ENCODE measurements at places on chromosomes 7 and 10.

- ATAC-seq = no peak
Measured at GRCh38 chr7:87774690-87775089, 101.5 kb downstream of the SLC25A40 start.

- peak; percentile 95 for ATAC-seq
Measured at GRCh38 chr10:12333380-12334185, 15.8 kb upstream of the CAMK1D start.

GRCh38 chr10:47092831-47093230, 181.6 kb downstream of the PTPN20 start:
- ATAC-seq = no peak

GRCh38 chr7:105707967-105708762, 126.9 kb upstream of the EFCAB10 start:
- ATAC-seq = no peak

GRCh38 chr10:101693651-101693977, 1.4 kb downstream of the FBXW4 start:
- ATAC-seq = no peak

GRCh38 chr10:119301397-119301796, 94.0 kb downstream of the GRK5 start:
- ATAC-seq = peak; percentile 24

- ATAC-seq = no peak
Measured at GRCh38 chr7:30352169-30352568, 67.8 kb downstream of the ZNRF2 start.

DNA sequence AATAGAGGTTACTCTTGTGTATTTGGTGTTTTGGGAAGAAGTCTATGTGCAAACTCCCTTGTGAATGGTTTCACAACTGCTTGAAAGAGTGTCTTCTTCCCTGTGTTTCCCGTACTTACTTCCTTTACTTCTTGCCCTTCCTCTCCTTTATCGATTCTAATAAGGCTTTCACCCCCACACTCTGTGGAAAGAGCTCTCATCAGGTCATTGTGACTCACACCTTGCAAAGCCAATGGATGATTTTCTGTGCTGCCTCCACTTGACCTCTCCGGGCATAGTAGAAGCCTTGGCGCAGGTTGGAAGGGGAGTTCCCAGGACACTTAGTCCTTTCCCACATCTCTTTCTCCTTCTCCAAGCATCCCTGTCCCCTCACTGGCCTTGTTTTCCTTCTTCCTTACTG, 6.2 kb upstream of the TSPAN15 start:
- ATAC-seq = no peak

DNA sequence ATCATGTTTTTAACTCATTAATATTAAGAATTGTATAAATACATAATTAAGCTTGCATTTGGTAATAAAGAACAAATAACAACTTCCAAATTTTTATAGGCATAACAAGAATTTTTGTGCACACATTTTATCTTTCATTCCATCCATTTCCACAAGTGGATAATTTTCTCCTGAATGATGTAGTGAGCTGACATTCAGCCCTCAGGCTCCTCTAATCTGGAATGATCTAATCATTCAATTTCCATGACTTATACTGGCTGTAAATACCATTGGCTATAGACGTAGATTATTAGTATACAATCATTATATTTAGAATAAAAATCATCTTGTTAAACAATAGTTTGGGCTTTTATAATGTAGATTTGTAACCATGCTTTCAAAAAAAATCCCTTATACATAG, 287.2 kb upstream of the GHITM start:
- ATAC-seq = no peak

GRCh38 chr10:79385804-79386531, 38.7 kb downstream of the PPIF start:
- no peak for ATAC-seq

- no peak for ATAC-seq
Measured at GRCh38 chr10:96118604-96119450, 11.3 kb upstream of the ZNF518A start.

DNA sequence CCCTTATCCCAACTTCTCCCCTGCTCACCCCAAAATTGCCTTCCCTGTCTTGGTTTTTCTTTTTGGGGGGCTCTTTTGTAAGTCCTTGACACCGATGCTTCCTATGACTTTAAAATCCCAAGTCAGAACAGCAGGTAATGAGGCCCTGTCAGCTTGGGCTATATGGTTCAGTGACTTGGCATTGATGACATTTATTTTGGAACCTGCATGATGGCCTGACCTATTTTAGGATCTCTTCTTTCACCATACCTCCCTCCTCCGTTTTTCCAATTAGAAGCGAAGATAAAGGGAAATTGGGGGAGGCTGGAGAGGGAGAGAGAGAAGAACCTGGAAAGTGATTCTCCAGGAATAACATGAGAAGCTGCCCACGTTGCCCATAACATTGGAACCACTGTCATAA, 424.9 kb upstream of the AUTS2 start:
- ATAC-seq = no peak

- no peak for ATAC-seq
Measured at GRCh38 chr7:29810297-29810696, 4.0 kb downstream of the WIPF3 start.

DNA sequence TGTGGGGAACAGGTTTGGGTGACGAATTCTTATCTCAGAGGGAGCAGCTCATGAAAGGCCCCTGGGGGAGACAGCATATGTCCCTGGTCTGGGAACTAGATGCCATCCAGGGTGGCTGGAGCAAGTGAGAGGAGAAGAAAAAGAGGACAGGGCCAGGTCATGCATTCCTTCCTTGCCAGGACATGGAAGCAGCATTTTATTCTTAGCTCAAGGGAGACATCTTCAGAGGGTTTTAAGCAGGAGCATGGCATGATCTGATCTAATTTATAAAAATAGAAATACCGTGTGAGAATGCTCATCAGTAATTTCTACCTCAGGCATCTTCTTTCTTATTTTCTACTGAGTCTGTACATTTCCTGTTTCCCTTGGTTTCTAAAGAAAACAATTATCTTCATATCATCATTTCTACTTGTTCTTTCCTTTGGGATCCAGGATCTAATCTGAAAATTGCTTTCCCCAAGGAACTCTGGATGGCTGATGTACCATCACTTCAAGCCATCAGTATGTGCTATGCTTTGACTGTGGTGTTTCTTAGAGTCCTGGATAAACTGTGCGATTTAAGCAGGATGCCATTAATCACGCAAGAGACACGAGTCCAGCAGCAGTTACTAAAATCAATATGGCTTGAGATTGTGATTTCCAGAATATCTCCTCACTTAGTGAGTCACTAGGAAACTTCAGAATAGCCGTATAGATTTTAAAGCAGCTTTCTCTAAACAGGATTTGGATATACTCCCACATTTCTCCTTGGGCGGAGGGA, 386.2 kb downstream of the GALNT17 start:
- ATAC-seq = no peak

- no peak for ATAC-seq
Measured at GRCh38 chr7:68488341-68489060, 1109.8 kb upstream of the AUTS2 start.

DNA sequence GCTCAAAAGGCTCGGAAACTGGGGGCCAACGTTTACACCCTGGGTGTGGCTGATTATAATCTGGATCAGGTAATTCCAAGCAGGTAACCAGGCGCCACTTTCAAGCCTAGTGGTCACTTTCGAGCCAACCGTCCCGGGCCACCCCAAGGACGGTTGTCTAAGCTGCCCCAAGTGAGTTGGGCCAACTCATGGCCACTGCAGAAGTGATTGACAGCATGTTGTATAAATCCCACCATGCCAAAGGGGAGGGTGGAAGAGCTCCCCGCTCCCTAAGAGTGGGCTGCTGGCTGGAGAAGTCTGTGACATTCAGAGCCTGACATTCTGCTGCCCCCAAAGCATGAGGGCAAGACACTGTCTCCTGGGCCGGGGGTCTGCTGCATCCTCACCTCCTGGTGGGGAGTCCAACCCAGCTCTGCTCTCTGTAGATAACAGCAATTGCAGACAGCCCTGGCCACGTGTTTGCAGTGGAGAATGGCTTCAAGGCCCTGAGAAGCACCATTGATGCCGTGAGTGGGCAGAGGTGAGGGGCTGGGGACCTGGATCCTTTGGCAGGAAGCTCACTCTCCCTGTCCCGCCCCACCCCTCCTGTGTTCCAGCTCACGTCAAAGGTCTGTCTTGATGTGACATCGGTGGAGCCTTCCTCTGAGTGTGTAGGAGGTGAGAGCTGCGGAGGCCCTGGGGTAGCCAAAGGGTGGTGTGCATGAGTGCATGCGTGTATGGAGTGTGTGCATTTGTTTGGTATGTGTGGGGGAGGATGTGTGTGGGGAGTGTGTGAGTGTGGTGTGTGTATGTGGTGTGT, 10.8 kb downstream of the ANTXRL start:
- no peak for ATAC-seq

DNA sequence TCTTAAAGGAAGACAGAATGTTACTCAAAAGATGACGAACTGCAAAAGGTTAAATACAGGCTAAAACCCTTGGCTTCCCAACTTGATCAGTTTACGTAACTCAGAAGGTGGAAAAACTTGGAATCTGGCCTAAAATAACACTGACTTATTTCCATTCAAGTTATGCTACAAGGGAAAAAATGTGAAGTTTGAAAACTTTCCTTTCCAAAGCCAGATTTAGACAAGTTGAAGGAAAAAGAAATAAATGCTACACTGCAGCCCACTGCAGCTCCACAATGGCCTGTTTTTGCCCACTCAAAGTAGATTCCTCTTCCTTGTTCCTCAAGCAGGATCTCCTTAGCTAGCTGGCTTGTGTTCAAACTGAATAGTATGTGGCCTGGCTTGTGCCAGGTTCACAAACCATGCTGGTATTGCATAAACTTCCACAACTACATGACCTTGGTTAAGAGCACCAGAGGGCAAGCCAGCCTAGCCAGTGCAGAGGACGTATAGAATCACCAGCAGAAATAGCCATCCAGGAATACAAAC, 166.2 kb downstream of the CPEB3 start:
- peak; percentile 80 for ATAC-seq

- no peak for ATAC-seq
Measured at GRCh38 chr7:31478721-31479120, 35.2 kb upstream of the ITPRID1 start.

DNA sequence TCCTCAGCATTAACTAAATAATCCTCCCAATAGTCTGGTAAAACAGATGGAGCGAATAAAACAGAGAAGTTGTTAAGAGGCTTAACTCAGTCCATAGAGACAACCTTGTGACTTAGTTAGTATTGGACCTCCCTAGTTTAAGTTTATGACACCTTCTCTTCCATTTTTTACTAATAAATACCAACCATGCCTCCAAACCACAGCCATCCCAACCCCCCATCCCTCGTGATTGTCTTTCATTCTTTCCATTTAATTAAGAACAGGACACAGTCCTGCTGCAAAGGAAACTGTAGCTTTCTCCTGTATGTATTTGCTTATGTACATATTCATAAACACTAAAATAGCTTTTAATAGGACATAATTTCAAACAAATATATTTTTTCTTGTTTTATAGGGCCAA, 238.2 kb downstream of the SEMA3D start:
- ATAC-seq = no peak

GRCh38 chr7:35695473-35695850, 527 bp upstream of the HERPUD2 start:
- no peak for ATAC-seq

GRCh38 chr7:37448011-37448635, 541 bp downstream of the ELMO1 start:
- peak; percentile 16 for ATAC-seq

- ATAC-seq = no peak
Measured at GRCh38 chr10:125258676-125259075, 98.3 kb upstream of the CTBP2 start.

- ATAC-seq = peak; percentile 18
Measured at GRCh38 chr7:66629222-66630062, 761 bp downstream of the KCTD7 start.

GRCh38 chr10:386771-387592, 251.7 kb downstream of the ZMYND11 start:
- peak; percentile 30 for ATAC-seq

DNA sequence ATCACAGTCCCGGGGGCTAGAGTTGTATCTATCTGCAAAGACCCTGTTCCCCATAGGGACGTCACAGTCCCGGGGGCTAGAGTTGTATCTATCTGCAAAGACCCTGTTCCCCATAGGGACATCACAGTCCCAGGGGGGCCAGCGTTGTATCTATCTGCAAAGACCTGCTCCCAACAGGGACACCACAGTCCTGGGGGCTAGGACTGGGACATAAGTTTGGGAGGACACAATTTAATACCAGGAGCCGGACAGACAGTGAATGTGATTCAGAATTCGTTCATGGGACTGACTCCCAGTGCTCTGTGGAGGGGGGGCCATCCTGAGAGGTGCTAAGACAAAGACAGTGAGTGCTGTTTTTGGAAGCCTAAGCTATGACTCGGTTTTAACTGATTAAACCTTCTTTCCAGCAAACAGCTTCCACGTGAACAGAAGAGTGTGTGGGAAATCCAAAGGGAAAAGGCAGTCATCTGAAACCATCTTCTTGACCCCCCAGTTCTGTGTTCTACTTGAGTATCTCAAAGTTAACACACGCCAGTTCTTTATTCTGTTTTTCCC, 153.0 kb downstream of the DIP2C start:
- ATAC-seq = no peak

GRCh38 chr7:42235741-42236161, 1.3 kb downstream of the GLI3 start:
- ATAC-seq = no peak

- ATAC-seq = no peak
Measured at GRCh38 chr10:48336978-48337599, 30.6 kb downstream of the MAPK8 start.

DNA sequence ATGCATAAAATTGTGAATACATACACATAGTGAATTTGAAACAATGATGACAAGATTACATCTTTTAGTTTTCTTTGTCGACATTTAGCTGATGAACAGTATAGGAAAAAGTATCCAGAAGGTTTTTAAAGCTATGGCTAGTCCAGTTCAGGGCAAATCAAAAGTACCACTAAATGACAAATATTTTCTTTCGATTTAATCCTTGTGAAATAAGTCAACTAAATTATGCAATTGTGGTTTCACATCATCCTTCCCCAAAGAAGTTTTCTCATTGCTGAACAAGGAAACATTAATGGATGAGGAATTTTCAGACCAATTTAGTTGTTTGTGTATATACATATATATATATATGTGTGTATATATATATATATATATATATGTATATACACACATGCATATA, 774.0 kb downstream of the DNAJB9 start:
- no peak for ATAC-seq

DNA sequence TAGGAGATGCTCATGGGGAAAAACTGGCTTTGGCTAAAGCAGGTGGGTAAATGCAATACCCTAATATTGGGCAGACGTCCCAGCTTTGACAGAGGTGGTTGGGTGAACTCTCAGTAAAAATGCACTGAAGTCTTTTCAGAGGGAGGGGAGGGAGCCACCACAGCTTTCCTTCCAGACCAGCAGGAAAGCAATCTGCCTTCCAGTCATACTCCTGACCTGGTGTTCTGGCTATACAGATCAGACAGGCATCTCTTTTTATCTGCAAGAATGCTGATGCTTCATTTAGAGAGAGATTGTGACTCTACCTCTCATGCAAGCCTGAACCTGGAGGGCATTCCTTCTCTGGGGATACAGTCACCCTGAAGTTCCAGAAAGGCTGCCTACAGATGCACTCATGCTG, 52.6 kb upstream of the ICA1 start:
- ATAC-seq = no peak

- no peak for ATAC-seq
Measured at GRCh38 chr10:68345621-68346020, 12.9 kb upstream of the PBLD start.
